Hindlimb muscle (tissue), 1 donor: ENCODE measurements at places on chromosomes 5 and 9.

DNA sequence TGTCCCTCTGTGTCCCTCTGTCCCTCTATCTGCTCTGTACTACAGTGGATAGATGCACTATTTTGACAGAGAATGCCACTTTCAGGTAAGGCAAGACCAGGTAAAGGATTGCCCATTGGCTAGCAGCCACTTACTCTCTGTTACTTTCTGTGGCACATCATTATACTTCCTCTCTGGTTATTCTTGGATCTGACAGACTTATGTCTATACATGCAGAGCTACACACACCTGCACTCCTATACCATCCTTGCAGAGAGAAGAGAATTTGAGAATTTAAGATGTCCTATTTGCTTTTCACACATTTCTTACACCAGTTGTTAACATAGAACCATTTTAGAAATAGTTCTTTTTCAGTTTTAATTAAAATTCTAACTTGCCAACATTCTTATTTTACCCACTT lies 163.7 kb upstream of the SLC12A2 start:
- no peak for DNase-seq

- DNase-seq = no peak
Observed at GRCh38 chr5:127536687-127537086, 19.2 kb downstream of the PRRC1 start.

DNA sequence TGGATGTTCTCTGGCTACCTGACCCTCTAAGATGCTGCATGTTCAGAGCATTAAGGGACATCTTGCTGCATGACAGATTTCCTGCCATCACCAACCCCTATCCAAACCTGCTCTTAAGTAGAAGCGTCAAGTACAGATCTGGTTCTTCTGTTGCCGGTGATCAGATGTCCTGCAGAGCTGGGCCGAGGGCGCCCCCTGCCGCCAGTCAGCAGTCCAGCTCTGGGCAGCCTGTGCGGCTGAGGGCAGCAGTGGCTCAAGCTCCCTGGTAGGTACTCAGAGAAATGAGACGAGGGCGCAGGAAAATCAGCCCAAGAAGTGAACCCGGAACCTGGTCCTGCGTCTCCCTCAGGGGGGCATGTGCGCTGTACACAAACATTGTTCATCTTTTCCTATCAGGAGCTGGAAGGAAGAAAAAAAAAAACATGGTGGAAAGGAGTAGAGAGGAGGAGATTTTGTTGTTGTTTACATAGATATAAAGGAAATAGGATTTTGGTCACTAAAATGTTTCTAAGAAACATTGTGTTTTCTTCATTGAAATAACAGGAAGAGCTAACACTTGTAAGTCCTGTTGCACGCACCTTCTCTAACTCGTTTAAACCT lies 95.8 kb downstream of the CFAP90 start:
- peak; percentile 13 for DNase-seq

GRCh38 chr9:6121707-6122106 lies 93.9 kb upstream of the IL33 start:
- DNase-seq = no peak

- peak; percentile 64 for DNase-seq
Observed at GRCh38 chr5:154320224-154321089, 125.3 kb upstream of the SAP30L start.

DNA sequence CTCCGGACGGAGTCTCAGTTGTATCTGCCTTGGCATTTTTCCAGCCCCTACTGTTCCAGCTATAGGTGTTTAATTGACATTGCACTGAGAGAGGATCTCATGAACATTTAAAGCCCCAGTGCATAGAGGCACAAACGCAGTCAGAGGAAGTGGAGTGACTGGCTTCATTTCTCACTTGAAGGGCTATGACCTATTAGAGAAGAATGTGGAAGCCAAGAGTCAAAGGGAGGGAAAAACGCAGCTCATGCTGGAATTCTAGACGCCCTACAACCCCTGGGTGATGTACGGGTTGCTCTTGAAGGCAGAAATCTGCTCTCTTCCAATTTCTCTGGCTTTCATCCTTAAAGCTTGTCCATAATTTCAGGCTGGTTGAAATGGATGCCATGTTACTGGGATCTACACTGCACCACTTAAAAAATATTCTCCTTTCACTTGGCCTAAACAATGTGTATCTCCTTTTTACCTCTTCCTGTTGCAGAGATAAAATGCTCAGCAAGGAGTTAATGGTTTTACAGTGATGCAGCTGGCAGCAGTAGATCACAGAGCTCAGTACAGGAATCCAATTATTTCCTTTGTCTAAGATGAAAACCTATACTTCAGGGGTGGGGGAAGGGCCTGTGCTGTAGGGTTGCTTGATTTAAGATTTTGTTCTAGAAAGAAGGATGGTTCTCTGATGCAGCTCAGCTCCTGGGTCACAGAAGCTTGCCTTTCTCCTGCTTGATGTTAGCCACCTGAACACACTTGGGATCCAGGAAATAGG lies 61.8 kb upstream of the MAMDC2 start:
- no peak for DNase-seq

- no peak for DNase-seq
Observed at GRCh38 chr5:76805821-76806505, 12.9 kb upstream of the F2RL1 start.

DNA sequence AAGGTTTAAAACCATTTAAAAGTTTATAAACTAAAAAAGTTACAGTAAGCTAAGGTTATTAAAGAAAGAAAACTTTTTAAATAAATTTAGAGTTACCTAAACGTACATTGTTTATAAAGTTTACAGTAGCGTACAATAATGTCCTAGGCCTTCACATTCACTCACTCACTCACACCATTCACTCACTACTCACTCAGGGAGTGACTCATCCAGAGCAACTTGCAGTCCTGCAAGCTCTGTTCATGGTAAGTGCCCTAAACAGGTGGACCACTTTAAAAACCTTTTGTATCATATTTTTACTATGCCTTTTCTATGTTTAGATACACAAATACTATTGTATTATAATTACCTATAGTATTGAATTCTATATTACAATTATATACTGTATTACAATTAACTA lies 190.8 kb upstream of the RASA1 start:
- DNase-seq = no peak

- DNase-seq = no peak
Observed at GRCh38 chr9:70159630-70160029, 99.1 kb upstream of the SMC5 start.

DNA sequence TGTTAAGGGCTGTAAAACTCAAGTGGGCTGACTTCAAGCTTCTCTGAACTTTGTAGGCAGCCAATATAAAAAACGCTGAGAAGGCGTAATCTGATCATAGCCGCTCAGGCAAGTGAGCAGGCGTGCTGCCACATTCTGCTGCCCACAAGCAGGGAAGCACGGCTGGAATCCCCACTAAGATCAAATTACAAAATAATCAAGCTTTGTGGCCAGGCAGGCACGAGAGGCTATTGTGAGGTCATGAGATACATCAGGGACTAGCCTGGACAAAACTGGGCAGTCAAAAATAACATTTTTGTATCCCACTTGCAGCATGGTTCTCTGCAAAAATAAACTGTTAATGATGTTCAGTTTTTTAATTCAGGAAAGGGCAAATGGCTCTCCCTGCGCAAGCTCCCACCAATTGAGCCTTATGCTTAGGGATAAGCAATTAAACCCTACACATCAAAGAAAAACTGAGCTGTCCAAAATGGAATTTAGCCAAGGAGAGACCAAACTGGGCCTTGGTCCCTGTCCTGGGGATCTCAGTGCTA lies 64.0 kb downstream of the POU5F2 start:
- peak; percentile 35 for DNase-seq

DNA sequence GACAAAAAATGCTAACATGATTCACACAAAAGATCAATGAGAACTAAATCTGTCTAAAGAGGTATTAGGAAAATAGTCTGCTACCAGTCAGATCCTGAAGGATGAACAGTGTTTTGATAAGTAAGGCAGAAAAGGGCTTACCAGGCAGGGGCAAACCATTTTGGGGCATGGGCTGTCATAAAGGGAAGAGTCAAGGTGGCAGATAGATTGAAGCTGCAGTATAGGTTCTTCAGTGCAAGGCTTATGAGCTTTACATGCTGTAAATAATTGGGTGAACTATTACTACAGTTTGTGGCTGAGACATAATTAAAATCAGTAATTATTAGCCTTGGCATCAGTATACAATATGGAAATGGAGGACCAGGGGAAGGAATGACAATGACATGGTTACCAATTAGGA lies 21.8 kb downstream of the CSNK1A1 start:
- DNase-seq = no peak

- no peak for DNase-seq
Observed at GRCh38 chr9:112896131-112896530, 5.5 kb upstream of the SLC46A2 start.

DNA sequence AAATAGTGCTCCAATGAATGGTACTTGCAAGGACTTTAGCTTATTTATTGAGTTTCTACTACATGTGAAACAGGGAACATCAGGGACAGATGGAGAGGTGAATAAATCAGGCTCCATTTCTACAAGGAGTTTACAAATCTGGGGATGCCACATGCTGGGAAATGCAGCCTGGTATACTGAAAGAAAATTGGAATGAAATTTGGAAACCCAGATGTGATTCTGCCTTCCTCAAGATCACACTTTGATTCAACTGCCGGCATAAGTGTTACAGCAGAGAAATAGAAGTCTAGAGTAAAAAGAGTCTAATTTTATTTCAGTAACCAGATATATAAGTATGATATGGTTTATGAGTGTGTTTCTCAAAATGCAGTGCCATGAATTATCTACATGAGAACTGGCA lies 1408.4 kb upstream of the C9orf72 start:
- DNase-seq = no peak

DNA sequence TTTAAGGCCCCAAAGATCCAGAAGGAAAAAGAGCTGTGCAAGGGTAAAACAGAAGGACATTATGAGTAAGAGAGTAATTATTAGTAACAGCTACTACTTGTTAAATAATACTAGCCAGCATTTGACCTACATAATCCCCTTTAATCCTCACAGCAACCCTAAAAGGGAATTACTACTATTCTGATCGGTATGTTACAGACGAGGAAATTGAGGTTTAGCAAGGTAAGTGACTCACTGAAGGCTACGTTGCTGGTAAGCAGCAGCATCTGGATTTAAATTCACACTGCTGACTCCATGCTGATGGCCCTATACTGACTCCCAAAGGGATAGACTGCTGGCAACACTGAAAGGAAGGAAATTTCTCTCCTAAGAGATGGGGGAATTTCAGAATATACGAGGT lies 3.7 kb upstream of the FSD1L start:
- DNase-seq = no peak

DNA sequence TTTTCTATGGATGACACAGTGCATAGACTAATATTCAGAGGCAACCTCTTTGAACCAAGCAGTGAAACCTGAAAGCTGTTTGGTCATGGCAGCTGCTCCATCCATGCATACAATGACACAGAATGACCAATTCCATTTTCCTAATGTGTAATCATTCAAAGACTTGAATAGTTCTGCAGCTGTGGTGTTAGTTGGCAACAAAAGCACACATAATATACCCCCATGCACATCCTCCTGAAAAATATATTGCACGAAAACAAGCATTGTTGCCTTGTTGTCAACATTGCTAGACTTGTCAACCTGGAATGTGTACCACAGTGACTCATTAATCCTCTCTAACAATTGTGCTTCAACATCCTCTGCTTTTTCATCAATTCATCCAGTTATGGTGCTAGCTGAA lies 71.0 kb upstream of the SEMA6A start:
- DNase-seq = no peak

- DNase-seq = no peak
Observed at GRCh38 chr5:75837258-75837841, 120.1 kb upstream of the POC5 start.

- no peak for DNase-seq
Observed at GRCh38 chr9:100307080-100307479, 45.7 kb downstream of the TEX10 start.

DNA sequence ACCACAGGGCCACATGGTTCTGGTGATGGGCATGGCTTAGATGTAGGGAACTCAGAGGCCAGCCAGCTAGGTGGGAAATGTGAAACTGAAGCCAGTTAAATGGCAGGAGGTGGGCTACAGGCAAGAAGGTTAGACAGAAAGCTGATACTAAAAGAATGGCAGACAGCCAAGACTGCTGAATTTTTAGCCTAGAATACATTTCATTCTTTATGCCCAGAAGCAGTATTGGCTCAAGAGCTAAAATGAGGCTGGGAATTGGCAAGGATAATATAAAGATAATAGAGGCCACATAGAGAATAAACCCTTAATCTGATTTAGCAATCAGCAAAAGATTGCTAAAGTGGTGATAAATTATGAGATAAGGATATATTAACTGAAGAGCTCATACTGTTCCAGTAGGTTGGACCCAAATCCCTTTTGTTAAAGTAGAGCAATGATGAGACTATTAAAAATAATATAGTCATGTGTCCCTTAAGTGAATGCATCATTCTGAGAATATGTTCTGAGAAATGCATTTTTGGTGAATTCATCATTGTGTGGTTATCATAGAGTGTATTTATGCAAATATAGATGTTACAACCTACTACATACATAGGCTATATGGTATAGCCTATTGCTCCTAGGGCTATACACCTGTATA lies 234.3 kb downstream of the CHSY3 start:
- no peak for DNase-seq

DNA sequence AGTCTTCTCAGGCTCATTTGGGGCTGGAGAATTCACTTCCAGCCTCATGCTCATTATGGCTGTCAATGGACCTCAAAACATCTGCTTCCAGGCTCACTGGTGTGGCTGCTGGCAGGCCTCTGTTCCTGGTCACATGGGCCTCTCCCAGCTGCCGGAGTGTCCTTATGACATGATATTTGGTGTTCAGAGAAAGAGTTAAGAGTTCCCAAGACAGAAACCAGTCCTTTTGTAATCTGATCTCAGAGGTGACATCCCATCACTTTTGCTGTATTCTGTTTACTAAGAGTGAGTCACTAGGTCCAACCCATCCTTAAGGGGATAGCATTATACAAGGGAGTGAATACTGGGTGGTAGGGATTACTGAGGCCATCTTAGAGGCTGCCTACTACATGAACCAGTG lies 104.6 kb downstream of the CACNA1B start:
- no peak for DNase-seq

GRCh38 chr9:114229295-114229694 lies 74.0 kb downstream of the COL27A1 start:
- no peak for DNase-seq

DNA sequence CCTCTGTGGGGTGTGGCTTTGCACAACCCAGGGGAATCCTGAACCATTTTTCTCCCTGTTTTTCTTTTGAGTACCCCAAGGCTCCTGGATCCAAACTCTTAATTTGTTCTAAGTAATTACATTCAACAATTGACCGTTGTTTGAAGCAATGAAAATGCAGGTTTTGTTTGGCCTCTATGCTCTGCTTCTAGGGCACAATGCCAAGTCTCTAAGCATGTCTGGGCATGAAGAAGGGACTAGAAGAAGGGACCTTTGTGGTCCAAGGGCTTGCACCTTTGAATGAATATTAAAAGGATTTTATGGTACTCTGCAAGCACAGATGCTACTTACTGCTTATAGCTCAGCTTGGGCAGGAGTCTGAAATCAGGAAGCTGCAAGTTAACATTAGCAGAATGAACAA lies 6.6 kb upstream of the ENC1 start:
- no peak for DNase-seq

- peak; percentile 49 for DNase-seq
Observed at GRCh38 chr9:120583958-120584369, 4.0 kb upstream of the CDK5RAP2 start.
